Activated CD4-positive, alpha-beta T cell treated with anti-CD3 and anti-CD28 coated beads, Interleukin-2, amount 50 U/mL, for 48 hours (primary cell): ENCODE measurements at places on chromosomes 1 and 21.

DNA sequence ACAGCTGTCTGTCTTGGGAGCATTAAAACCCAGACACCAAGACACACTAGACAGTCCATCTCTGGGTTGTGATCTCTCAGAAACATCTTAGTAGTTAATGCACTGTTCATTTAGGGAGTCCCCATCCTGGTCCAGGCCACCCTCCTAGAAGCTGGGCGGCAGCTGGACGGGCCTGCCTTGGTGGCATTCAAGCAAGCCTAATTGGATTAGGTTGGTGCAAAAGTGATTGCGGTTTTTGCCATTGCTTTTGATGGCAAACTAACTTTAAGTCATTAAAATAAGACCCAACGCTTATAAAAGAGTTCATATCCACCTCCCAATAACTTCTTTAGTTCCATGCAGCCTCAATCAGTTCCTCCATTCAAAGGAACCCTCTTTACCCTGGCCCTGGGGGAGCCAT, 21.7 kb downstream of the ATP5PO start:
- no peak for DNase-seq

GRCh38 chr1:175572932-175573868, 170.2 kb downstream of the TNR start:
- no peak for DNase-seq

GRCh38 chr1:204448344-204448964, 36.8 kb upstream of the PPP1R15B start:
- DNase-seq: no peak

- no peak for DNase-seq
These were observed 1.2 kb upstream of the SETSIP start for GRCh38 chr1:92076363-92076762.

DNA sequence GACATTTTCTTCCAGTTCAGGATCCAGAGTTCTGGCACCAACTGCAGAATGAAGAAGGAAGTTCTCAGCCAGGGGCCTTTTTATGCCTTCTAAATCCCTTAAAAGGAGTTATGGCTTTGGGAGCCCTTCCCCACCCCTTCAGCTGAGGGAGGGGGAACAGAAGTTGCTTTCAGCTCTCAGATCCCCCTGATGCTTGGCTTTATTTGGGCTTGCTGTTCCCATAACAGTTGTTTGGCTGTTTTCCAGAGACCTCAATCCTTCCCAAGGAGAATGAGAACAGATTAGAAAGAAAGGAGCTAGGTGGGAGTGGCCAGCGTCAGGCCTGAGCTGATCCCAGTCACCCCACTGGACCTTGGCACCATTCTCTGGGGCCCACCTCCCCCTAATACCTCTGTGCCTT, at the start of gene RPE65:
RPE65 (minus strand) TSS at position 54 of the 400 bp plus-strand sequence; CDS start at position 5, 49 bp downstream.
- no peak for DNase-seq

DNA sequence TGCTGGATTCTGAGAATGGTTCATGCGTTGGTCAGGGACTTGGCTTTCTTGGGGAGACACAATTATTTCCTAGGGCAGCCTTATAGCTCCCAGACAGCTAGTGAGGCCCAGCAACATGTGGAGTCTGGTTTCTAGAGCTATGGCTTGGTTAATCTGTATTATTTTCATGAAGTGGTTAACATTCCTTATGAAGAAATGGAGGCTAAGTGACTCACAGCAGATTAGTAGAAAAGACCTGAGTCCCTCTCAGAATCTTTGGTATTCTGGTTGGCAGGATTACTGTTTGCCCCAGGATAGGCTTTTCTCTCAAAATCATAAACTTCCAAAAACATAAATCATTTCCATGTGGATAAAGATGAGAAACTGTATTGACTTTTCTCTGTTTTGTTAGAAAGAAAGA, 42.3 kb downstream of the DUSP10 start:
- DNase-seq: no peak

- no peak for DNase-seq
These were observed 57.2 kb downstream of the EPHB2 start for GRCh38 chr1:22767852-22768251.

DNA sequence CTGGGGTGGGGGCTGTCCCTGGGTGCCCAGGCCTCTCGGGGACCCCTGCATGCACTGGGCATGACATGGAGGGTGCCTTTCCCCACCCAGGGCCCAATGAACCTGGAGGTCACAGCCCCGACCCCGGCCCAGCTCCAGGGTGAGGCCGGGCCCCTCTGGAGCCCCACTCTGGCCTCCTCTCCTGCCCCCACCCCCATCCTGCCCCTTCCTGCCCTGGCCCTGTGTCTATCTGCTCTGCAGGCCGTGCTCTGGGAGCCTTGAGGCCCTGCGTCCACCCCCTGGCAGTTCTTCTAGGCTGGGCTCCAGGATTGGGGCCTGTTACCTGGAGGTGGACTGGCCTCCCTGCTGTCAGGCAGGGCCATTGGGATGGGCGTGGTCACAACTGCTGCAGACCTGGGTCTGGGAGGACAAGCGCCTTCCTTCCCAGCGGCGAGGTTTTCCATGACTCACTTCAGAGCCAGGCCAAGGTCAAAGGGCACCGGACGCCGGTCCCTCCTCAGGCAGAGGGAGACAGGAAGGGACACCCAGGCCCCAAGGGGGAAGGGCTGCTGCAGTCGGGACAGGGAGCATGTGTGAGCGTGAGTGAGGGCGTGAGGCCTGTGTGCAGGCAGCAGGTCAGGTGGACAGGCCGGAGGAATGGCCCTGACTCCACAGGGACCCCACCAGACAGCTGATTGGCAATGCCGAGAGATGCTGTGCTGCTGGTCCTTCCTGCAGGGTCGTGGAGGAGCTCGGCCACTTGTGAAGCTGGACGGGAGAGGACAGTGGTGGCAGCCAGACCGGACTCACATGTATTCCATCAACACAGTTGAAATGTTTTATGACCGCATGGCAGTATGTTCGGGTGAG, 31.1 kb upstream of the POFUT2 start:
- DNase-seq: no peak

GRCh38 chr1:33886496-33886895, 22.6 kb downstream of the HMGB4 start:
- DNase-seq: no peak

- no peak for DNase-seq
These were observed 7.2 kb downstream of the SLAMF1 start for GRCh38 chr1:160639652-160640051.

DNA sequence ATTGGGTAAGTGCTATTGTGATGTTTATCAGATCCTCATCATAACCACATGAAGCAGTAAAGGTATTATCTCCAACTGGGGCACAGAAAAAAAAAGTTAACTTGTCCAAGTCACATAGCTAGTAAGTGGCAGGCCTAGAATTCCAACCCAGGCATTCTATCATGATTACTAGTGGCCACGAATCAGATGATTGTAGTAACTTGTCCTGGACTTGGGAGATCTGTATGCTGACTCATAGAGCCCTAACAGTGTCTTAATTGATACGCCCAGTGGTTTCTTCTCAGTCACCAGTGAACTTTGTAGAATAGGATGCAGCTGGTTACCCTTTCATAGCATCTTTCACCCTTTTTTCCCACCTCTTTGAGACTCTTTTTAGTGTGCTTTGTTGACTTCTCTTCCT, 91.1 kb upstream of the UBE2U start:
- DNase-seq: no peak

DNA sequence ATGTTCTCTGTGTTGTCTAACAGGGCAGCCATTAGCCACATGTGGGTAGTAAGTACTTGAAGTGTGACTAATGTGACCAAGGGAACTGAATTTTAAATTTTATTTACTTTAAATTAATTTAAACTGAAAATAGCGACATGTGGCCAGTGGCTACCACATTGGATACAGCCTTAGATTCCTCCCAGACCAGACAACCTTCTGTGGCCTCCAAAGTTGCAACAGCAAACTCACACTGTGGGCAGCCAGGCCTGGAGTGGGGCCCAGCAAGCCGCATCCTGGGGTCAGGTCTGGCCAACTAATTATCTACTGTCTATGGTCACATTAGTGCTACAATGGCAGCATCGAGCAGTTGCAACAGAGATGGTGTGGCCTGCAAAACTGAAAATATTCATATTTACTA, 11.7 kb downstream of the EIF2D start:
- no peak for DNase-seq

DNA sequence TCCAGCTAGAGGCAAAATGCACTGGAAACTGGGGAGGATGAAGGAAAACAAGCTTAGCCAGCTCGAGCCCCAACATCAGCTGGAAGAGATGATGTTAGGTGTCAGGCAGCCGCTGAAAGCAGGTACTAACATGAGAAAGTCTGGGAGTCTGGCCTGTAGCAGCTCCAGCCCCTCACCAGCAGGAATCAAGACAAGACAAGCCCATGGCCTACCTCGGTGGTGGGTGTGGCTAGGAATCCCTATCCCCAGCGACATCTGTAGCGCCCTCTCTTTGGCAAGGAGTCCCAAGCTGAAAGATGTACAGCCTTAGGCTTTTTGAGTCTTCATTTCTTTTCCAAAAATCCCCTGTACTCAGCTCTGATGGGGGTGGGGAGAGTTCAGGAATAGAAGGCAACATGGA, 2.6 kb downstream of the DLGAP3 start:
- DNase-seq: no peak

GRCh38 chr1:912740-913301, 10.9 kb upstream of the SAMD11 start:
- no peak for DNase-seq

- DNase-seq: no peak
These were observed 50.9 kb upstream of the GALNT2 start for GRCh38 chr1:230016159-230016558.

- DNase-seq: no peak
These were observed 330.8 kb upstream of the PROX1 start for GRCh38 chr1:213657013-213657412.

DNA sequence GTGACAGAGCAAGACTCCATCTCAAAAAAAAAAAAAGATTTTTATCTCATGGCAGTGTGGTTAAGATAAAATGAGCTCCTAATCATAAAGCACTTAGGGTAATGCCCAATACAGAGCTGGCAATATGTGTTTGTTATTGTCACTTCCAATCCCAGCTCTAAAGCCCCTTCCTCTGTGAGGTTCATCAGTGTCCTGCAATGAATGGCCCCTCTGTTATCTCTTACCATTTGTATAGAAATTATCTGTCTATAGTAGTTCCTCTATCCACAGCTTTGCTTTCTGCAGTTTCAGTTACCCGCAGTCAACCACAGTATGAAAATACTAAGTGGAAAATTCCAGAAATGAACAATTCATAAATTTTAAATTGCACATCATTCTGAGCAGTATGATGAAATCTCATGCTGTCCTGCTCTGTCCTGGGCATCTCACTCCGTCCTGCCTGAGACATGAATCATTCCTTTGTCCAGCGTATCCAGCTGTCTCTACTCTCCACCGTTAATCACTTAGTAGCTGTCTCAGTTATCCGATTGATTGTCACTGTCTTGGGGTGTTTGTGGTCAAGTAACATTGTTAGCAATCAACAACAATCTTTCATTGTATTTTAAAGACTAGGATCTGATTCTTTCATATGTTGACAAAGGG, 50.2 kb upstream of the DNAH14 start:
- no peak for DNase-seq

GRCh38 chr1:36320767-36321118, 2.7 kb downstream of the EVA1B start:
- DNase-seq: no peak

DNA sequence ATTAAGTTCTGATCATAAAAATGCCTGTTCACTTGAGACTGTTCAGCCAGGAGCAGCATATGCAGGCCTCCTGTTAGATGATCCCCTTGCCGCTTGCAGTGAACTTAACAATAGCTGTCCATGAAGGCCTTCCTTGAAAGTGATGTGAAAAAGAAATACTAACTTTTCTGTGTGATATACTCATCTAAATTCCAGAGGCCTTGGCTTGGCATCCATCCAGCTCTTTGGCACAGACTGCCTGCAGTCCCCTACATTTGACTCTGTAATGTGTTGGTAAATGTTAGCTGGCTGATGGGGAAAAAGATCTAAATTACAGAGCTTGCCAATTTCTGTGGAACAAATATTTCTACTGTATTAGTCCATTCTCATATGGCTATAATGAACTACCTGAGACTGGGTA, 73.7 kb downstream of the KCNK2 start:
- no peak for DNase-seq

DNA sequence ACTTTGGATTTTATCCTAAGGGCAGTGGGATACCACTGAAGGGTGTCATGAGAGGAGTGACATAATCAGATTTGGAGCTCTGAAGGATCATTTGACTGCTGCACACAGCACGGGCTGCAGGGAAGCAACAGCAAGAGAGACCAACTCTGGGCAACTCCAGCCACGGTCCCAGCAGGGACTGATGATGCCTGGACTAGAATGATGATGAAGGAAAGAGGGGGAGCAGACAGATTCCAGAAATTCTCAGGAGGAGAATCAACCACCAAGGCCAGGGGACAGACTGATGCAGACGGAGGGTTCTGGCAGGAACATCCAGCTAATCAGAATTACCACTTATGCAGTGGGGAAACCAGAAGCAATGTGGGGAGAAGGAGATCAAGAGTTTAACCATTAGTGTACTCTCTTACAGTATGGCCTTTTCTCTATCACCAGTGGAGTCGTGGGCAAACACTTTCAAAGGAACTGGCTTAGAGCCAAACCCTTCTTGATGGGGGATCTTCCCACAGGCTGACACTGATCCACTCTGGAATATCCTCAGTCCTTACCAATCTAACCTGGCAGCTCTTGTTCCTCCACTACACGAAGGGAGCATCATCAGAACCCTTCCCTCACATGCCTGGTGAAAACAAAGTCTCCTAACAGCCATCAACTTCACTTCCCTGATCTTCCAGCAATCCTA, 3.3 kb downstream of the URB1 start:
- no peak for DNase-seq

- DNase-seq: no peak
These were observed 44.6 kb downstream of the ZSCAN20 start for GRCh38 chr1:33516891-33517567.

GRCh38 chr1:197915862-197916499, 1.2 kb upstream of the LHX9 start:
- no peak for DNase-seq

- DNase-seq: no peak
These were observed 38.9 kb downstream of the CCDC18 start for GRCh38 chr1:93219443-93219842.

GRCh38 chr1:34743775-34744174, 11.1 kb upstream of the GJB5 start:
- DNase-seq: no peak

- no peak for DNase-seq
These were observed 106.9 kb upstream of the SERBP1 start for GRCh38 chr1:67536957-67537666.

GRCh38 chr21:31334648-31335121, 9.4 kb downstream of the TIAM1 start:
- no peak for DNase-seq

GRCh38 chr1:224503161-224504118, 68.8 kb upstream of the WDR26 start:
- DNase-seq: no peak

DNA sequence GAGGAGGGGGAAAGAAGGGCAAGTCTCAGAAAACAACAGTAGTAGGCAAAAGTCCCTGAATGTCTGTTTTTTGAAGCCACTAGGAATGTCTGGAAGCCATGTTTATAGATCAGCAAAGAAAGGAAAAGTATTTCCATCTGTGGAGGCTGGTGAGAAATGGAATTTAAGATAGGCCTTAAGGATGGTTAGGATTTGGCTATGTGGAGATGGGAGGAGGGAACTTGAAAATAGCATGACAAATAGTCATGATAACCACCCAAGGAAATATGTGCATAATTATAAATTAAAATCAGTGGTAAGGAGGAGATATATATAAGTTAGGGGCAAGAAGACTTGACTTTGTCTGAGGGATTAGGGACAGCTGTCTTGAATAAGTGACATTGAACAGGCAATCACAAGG, 33.8 kb upstream of the FGGY start:
- DNase-seq: no peak

- no peak for DNase-seq
These were observed 56.2 kb downstream of the COL24A1 start for GRCh38 chr1:86100401-86100800.
